Uterus (tissue), 4 donors: ENCODE measurements at places on chromosomes 16 and 17. TPM values are rescaled to one million over a fixed set of nuclear protein-coding genes. Genes with fewer than 3 reads are reported as not detected.

Gene BEAN1
- total RNA-seq, result 3.9 TPM

Gene TBC1D26
- not detected for total RNA-seq

Gene SLC47A1
- 28.5 TPM for total RNA-seq

GRCh38 chr16:77213542-77214106 is 14.4 kb downstream of the SYCE1L start:
- DNase-seq, result no peak
